Stimulated activated CD8-positive, alpha-beta memory T cell treated with anti-CD3 and anti-CD28 coated beads, Interleukin-7, amount 100 ng/mL, for 1 hour (primary cell): ENCODE measurements at places on chromosomes 11 and 22.
A peak's percentile ranks its signal among the peaks of the same experiment; 100 is the strongest.

DNA sequence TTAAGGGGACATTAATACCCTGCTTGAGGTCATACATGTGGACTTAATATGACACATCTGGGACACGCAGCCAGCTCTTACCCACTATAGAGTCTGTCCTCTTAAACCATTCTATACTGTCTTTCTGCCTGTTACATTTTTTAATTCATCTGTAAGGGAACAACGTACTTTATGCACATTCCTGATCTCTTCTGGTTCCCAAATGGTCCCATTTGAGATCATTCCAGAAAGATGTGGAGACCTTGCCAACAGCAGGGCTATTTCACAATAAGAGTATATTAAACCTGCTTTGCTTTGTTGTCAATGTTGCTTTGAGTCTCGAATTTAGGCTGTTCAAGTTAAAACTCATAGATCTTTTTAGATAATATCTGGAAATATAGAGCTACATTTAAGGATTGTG lies 332.2 kb upstream of the RAG2 start:
- DNase-seq = no peak

DNA sequence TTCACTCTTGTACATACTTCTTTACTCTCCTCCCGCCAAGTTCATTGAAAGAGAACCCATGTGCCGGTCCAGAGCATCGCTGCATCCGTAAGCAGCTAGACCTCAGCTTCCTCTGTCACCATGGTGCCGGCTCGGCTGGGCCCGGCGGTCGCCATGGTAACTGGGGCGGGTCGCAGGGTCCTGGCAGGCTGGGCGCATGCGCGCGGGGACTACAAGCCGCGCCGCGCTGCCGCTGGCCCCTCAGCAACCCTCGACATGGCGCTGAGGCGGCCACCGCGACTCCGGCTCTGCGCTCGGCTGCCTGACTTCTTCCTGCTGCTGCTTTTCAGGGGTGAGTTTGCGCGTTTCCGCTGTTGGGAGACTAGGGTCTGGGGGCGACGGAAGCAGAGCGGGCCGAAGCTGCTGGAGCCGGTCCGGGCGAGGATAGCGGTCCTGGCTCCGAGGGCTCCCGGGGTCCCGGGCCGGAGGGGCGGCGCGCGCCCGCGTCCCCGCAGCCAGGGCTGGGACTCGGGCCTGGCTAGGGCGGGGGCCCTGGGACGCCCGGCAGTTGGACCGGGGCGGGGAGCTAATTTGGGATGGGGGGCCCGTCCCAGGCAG lies at the start of gene JAM3:
Gene JAM3 (plus strand): TSS at position 244 of the 597 bp plus-strand sequence. CDS start 12 bp downstream, at position 256.
- DNase-seq = peak; percentile 93

DNA sequence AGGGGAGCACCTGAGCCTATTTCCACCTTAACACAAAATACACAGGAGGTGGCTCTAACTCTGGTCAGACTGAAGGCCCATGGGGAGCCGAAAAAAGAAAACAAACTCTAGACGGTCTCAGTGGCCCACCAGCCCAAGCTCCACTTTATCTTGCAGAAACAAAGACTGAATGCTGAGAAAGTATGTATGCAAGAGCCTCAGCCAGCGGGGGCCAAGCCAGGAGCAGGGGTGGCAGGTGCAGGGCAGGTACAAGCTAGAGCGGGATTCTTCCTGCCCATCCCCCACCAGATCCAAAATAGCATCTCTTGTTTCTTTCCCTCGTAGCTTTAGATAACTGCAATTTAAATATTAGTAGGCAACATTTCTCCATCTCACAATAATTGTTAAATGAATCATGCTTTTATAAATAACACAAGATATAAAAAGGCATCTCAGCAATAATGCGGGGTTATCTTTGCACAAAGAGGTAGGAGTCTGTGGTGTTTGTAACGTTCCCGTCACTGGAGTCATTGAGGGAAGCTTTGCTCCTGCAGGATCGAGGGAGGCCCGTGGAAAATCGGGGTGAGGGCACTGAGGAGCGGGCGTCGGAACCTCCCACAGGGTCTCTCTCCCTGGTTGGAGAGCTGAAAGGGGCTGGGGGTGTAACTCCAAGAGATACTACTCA lies 418.0 kb downstream of the SHANK2 start:
- no peak for DNase-seq

GRCh38 chr22:45453764-45454163 lies 40.3 kb downstream of the RIBC2 start:
- DNase-seq = no peak

- no peak for DNase-seq
Observed at GRCh38 chr11:43197379-43197778, 114.4 kb upstream of the API5 start.

DNA sequence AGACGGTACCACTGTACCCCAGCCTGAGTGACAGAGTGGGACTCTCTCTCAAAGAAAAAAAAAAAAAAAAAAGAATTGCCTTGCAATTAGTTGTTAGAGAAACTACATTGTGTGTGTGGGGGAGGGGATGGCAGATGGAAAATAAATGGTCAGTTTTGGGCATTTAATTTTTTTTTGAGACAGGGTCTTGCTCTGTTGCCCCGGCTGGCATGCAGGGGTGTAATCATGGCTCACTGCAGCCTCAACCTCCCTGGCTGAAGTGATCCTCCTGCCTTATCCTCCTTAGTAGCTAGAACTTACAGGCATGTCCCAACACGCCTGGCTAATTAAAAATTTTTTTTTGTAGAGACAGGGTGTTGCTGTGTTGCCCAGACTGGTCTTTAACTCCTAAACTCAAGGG lies 36.4 kb downstream of the WEE1 start:
- no peak for DNase-seq

DNA sequence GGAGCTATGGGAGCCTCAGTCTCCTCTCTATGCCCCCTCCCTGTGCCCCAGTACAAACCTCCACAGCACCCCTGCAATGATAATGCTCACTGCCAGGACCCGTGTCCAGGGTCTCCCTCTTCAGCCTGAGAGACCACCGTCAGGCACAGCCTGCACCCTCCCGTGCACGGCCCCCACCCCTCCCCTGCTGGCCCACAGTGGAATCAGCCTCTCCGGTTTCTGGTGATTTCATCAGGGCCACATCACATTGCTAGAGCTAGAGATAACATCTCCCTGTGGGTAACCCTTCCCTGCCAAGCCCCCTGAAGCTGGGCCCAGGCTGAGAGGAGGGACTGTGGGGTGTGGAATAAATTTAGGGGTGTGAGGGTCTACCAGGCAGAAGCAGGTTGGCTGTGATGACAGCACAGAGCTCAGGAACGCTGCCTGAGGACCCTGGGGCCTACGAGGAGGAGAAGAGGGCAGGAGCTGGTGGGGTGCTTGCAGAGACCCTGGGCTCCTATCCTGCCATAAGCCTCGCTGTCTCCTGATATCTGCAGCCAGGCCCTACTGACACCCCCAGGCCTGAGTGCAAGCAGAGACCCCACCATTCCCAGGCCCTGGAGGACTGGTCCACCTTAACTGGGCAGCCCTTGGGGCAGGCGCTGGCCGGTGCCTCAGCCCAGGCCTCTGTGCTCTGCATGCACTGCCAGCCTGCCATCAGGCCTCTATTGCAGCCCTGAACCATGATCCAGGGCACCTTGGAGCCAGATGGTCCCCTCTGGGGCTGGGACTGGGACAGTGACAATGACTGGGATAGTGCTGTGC lies at the start of gene KLHDC7B:
Gene KLHDC7B (plus strand): TSS at position 378 of the 804 bp plus-strand sequence. CDS start 345 bp downstream, at position 723.
- DNase-seq = no peak

- no peak for DNase-seq
Observed at GRCh38 chr11:73538381-73538872, 59.5 kb downstream of the FAM168A start.

GRCh38 chr11:13761250-13761649 lies 92.8 kb downstream of the FAR1 start:
- DNase-seq = no peak

- DNase-seq = no peak
Observed at GRCh38 chr11:70323806-70324205, 53.3 kb downstream of the PPFIA1 start.

DNA sequence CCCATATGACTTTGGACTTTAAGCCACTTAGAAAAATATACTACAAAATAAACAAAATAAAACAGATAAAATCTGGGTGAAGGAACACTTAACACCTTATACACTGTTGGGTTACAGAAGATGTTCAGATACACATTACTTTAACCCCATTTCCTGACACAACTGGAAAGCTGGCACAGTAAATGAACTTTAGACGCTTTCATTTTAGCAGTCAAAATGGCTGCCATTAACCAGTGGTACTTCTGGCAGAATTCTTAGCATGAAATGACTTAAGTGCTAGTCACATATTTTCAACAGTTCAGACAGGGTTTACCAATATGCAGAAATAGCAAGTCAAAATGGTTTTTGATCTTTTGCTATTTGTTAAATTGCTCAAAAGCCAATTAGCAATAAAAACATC lies 37.9 kb downstream of the PIK3C2A start:
- DNase-seq = no peak

GRCh38 chr11:119832202-119832935 lies 103.4 kb upstream of the NECTIN1 start:
- DNase-seq = no peak

DNA sequence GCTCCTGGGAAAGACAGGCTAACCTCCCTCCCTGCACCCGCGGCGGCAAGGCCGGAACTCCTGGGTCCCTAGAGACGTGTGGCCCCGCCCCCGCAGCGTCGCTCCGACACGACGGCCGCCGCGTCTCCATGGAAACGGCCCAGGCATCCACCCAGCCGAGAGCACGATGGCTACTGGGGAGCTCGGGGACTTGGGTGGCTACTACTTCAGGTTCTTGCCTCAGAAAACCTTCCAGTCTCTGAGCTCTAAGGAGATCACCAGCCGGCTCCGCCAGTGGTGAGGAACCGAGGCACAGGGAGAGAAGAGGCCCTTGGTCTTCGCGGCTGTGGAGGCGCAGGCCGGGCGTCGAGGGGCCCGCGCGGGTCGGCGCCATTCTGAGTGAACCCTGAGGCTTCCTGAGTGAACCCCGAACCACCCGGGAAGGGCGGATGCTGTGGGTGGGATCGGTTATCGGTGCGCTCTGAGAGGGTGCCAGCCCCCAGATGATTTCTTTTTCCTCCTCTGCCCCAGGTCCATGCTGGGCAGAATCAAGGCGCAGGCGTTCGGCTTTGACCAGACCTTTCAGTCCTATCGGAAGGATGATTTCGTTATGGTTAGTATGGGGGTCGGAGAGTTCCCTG lies at the start of gene CFAP300:
Gene CFAP300 (plus strand): TSS at position 133 of the 620 bp plus-strand sequence. CDS start 34 bp downstream, at position 167.
- no peak for DNase-seq

GRCh38 chr11:61921446-61921845 lies 4.1 kb upstream of the RAB3IL1 start:
- no peak for DNase-seq

- no peak for DNase-seq
Observed at GRCh38 chr22:23762842-23763578, at the start of gene C22orf15. Gene C22orf15 (plus strand): TSS chr22:23762990. CDS start chr22:23763307, 317 bp downstream.

GRCh38 chr11:116258821-116259220 lies 514.0 kb downstream of the BUD13 start:
- no peak for DNase-seq

- DNase-seq = no peak
Observed at GRCh38 chr22:37241351-37242142, 2.5 kb downstream of the RAC2 start.

- no peak for DNase-seq
Observed at GRCh38 chr11:77155082-77155475, 27.0 kb downstream of the MYO7A start.

GRCh38 chr11:78428266-78428636 lies 10.6 kb upstream of the GAB2 start:
- DNase-seq = no peak

DNA sequence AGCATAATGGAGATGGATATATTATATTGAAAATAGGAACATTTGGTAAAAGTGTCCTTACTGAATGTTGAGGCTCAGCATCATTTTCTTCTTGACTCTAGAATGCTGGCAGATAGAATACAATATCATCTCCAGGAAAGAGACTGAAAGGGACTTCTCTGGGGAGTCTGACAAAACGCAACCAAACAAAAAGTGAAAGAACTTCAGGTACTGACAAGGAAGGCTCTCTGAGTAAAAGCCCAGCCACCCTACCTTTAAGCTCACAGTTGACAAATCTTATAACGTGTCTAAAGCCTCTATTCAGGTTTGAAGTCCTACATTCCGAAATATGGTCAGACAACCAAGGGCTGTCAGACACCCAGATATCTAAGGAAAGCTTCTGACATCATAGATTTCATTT lies 590.8 kb downstream of the SOX6 start:
- no peak for DNase-seq

DNA sequence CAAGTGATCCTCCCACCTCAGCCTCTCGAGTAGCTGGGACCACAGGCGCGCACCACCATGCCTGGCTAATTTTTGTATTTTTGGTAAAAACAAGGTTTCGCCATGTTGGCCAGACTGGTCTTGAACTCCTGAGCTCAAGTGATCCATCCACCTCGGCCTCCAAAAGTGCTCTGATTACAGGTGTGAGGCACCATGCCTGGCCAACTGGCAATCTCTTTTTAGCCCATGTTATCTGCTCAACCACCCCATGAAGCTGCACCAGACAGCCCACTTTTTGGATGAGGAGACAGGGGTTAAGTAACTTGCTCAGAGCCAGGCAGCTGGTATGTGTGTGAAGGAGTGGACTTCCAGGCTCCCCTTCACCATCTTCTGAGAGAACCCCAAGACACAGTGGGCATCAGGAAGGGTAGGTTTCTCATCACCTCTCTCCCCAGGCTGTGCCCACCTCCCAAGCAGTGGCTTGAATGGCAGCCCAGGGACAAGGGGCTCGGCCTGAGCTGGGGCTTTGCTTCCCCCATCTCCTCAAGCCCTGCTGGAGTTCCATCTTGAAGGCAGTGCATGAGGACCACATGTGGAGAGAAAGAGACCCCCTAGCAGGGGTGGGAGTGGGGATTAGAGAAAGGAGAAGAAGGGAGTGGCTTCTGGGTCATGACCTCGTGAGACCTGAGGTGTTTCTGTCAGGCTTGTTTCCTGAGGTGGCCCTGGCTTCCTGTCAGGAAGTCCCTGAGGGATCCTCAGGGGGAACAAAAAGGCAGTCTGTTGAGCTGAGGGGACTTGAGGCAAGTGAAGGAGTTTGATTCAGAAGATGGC lies 87.5 kb upstream of the PARVA start:
- no peak for DNase-seq

DNA sequence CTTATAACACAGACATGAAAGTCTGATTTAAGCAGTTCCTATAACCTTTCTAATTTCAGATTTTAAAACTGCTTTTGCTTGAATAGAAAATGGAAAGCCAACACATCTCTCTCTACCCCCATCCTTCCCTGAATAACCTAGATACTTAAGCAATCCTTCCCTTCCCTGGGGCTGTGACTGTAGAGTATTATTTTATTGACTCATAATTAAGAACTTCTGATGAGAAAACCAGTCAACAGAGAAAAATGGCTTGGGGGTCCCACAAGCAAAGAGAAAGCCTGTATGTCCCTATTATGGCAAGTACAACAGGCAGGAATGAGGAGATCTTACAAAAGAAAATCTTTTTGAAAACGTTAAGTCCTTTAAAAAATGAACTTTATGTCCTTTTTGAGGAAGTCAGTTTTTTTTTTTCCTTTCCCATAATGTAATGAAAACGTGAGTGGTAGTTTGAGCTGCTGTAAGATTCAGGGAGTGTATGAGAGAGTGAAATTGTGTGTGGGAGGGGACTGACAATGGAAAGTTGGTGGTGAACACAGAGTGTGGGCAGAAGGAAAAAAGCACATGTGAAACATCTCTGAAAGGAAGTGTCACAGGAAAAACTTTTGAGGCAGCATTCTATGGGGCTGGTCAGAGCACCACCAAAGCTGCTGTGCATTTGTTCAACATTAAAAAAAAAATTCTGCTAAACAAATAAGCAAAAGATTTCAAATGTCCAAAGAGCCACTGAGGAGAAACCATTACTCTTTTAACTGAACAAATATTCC lies 154.6 kb downstream of the MAML2 start:
- DNase-seq = no peak

GRCh38 chr22:49525801-49526535 lies 301.7 kb downstream of the BRD1 start:
- DNase-seq = no peak

GRCh38 chr11:94326947-94327346 lies 22.6 kb downstream of the IZUMO1R start:
- no peak for DNase-seq
